ENCODE measurements at places on chromosomes 4 and X. TPM values are rescaled to one million over a fixed set of nuclear protein-coding genes. Genes with fewer than 3 reads are reported as not detected.
A peak's percentile ranks its signal among the peaks of the same experiment; 100 is the strongest.

DNA sequence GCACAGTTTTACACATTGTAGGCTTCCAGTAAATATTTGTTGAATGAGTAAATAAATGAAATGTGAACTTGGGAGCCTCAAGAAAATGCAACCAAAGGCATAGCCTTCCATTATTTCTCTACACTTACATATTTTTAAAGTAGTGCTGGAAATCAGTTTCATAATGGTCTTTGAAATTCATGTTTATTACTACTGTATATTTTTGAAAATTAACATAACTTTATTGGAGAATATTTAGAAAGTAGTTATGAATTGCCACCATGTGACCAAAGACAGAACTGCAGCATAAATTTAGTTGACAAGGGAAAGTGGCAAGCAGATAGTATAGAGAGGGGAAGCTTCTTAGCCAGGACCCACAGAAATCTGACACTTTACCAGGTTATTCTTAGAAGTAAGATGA lies 6.4 kb downstream of the TCEAL8 start:
- peak; percentile 9 for DNase-seq

The NWD2 gene
- not detected for total RNA-seq

DNA sequence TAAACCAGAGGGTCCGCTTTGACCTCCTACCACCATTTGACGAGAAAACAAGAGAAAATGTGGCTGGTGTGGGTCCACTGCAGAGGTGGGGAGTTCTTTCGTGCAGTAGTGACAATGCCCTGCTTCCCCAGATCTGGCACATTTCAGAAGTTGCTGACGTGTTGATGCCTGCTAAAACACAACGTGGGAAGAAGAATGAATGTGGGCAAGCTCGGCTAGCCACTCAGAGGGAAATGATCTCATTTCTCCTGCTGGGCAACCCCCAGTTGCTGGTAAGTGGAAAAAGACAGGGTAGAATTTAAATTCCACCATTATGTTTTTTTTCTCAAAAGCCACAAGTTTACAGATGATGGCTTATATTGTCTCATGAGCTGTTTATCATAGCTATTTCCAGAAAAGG lies 77.9 kb downstream of the LUZP4 start:
- DNase-seq = peak; percentile 72

The MEPE gene
- not detected for total RNA-seq

DNA sequence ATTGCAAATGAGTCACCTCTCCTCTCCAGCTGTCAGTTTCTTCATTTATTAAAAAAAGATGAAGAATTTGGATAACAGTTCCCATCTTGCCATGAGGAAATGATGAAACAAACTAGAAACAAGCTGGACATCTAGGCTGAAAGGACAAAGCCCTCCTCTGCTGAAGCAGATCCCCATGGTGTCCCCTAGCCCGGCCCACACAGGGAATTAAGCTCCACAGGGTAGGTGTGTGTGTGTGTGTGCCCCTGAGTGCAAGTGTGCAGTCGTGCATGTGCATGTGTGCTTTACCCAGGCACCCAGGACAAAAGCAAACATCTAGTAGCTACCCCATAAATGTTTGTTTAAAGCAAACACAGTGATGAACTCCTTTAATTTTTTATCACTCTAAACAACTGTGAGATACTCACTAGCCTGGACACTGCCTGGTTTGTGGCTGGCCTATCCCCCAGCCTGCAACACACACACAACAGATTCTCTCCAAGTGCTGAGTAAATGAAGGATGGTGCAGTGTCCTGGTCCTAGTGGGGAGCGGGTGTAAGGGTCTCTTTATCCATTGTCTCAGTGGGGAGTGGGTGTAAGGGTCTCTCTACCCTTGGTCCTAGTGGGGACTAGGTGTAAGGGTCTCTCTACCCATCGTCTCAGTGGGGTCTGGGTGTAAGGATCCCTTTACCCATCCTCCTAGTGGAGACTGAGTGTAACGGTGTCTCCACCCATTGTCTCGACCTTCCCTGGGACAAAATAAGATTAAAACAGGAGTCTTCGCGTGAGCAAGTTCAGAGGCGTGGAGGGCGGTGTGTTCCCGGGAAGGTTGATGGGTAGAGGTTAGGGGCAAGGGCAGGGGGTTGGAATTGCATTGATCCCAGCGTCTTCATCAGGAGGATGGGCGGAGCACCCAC lies 688 bp upstream of the EVC start:
- DNase-seq = peak; percentile 17

DNA sequence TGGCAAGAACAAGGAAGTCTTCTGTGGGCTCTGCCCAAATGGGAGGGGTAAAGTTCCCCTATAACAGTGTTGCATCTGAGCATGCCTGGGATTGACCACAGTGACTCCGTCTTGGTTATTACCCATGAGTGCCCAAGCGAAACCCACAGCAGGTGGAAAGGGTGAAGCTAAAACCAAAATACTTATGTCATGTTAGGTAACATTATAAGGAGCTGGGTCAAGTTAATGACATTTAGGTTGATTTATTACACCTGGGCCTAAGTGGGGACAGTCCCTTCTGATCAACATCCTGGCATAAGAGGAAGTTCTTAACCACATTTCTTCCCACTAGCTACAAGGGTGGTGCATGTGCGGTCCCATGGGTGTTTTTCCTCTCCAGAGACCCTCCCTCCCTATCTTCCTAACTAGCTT lies 1.3 kb upstream of the ZNF732 start:
- no peak for DNase-seq

DNA sequence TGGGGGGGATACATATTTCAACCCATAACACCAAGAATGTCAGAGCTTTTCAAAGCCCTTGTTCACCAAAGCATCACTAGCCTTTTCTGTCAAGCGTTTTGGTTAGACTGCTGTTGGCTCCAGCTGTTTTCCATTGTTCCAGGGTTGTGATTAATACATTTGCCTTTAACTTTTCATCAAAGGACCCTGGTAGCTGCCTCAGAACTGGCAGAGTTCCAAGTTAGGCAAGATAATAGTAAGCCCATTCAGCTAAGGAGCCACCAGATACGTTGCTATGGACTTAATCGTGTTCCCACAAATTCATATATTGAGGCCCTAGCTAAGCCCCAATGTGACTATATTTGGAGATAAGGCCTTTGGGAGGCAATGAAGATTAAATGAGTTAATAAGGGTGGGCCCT lies 37.1 kb downstream of the ENOPH1 start:
- no peak for DNase-seq

DNA sequence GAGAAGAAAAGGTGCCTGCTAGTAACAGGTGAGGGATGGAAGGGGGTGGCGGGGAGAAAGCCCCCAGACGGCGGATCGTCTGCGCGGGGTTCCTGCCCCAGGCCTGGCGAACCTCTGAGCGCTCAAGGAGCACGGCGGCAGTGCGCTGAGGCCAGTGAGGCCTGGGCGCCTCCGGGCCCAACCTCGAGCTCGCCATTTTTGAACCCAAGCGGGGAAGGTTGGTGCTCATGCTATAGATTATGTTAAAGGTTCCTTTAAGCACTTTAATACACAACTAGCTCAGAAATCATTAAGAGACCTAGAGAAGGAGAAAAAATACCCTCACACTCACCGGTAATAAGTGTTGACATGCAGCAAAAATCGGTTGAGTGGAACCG lies 7.9 kb downstream of the PITX2 start:
- DNase-seq = no peak

The NPY2R gene
- total RNA-seq = not detected

DNA sequence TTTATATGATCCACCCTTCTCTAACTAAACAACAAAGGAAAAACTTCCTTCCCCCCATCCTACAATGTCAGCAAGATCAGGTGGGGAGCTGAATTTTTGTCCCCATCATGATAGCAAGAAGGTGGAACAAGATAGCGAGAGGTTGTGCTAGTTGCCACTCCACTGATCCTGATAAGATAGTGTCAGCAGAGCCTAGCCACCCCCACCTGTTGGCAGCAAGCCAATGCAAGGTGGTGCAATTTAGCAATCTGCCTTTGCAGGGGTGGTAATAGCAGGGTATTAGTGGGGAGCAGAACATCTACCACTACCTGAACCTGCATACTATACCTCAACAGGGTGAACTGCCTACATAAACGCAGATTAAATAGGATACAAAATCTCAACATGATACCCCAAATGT lies 80.2 kb upstream of the MAMLD1 start:
- no peak for DNase-seq

DNA sequence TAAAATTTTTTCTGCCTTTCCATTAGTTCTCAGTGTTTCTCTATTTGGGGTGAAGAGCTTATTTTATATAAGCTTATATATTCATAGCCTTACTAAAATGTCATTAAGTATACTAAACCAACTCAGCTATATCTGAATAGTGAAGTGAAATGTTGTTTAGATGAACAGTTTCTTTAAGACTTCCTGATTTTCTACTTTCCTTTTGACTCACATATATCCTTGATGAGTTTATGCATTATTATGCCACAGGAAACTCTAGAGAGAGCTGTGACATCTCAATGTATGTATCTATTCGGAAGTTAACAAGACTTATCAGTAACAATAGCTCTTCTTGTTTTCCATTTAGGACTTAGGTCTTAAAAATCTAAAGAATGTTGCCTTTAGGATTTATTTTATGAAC lies 1491.8 kb upstream of the IGFBP7 start:
- DNase-seq = no peak

The SMAD1 gene
- 43.2 TPM for total RNA-seq

The VEGFD gene
- total RNA-seq = not detected

The MYOZ2 gene
- not detected for total RNA-seq

- no peak for DNase-seq
Measured at GRCh38 chr4:128355305-128355704, 67.7 kb upstream of the PGRMC2 start.

GRCh38 chr4:18734405-18734804 lies 712.9 kb upstream of the LCORL start:
- no peak for DNase-seq

DNA sequence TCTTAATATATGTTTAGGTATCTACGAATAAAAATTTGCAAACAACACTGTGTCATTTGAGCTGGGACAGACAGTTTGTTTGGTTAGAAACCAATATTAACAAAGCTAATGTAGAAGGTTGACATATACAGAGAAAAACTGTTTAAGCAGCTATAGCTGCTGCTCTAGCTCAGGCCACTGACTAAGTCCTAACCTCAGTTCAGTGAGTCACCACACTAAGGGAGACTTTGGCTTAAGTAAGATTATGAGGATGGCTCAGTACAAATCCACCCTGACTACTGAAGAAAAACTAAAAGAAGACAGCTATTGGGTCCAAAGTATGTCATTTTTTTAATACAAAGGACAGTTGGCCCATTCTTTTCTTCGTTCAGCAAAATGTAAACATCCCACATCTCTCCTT lies 717.3 kb upstream of the ACTRT1 start:
- no peak for DNase-seq

GRCh38 chr4:170978990-170979389 lies 834.2 kb upstream of the GALNTL6 start:
- DNase-seq = no peak

The INTS12 gene
- total RNA-seq = 22.2 TPM

GRCh38 chr4:76571274-76571673 lies 136.2 kb downstream of the SHROOM3 start:
- no peak for DNase-seq

The JCHAIN gene
- 0.33 TPM for total RNA-seq

GRCh38 chrX:65576160-65576559 lies 41.6 kb upstream of the LAS1L start:
- DNase-seq = no peak

- DNase-seq = no peak
Measured at GRCh38 chr4:33831442-33832066, 2412.8 kb downstream of the ARAP2 start.

DNA sequence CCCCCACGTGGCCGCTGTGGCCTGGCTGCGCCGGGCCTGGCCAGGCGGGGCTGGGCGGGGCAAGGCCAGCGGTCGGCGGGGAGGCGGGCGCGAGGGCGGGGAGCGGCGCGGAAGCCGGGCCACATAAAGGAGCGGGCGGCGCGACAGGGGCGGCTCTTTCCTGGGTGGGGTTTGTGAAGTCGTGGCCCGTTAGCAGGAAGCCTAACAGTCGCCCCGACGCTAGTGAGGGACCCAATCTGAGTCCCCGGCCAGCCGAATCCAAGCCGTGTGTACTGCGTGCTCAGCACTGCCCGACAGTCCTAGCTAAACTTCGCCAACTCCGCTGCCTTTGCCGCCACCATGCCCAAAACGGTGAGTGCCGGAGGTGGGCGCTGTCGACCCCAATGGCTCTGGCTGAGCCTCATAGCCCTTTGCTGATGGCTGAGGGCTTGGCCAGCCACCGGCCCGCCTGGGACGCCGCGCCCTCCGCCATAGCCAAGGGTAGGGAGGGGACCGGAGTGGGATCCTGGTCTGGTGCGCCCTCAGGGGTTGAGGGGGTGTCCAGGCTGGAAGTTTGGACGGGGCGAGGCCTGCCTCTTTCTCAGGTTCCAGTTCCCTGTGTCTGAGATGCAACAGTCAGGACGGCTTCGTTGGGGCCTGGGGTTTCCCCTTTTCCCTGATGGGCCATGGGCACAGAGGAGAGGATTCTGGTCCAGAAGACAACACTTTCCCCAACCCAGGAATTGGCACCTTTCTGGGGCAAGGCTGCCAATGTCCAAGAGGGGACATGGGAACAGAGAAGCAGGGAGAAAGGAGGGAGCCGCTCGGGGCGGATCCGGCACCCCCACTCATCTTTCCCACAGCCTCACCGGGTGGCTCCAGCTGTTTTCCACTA lies at the start of gene MSN:
TSS of gene MSN (plus strand) at position 152 of the 874 bp plus-strand sequence. CDS start at position 340, 188 bp downstream.
- DNase-seq = peak; percentile 55

DNA sequence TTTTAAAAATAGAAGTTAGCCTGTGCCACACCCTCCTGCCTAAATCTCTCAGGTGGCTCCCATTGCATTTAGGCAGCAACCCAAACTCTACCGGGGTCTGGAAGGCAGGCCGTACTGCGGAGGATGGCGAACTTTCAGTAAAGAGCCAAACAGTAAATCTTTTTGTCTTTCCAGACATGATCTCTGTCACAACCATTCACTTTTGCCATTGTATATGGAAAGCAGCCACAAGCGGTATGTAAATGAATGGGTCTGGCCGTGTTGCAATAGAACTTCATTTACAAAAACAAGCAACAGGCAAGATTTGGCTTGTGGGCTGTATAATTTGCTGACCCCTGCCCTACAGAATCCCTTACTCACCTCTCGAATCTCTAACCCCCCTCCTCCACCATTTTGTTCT lies 3.3 kb downstream of the RADX start:
- DNase-seq = no peak

DNA sequence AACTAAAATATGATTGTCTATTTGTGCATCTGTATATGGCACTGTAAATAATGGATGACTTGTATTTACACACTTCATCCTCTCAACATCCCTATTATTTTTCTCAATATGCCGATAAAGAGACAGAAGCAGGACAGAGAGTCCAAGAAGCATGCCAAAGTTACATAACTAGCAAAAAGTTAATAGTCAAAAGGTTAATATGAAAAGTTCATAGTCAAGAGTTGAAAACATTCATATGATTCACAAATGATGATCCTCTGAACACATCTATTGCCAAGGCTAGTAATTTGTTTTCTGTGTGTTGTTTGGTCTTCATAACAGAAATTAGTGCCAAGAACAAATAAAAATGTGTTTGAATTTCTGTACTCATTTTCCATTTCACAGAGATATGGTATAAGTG lies 231.0 kb downstream of the ADAMTS3 start:
- DNase-seq = no peak
